ENCODE measurements at places on chromosomes 13 and 19. TPM values are rescaled to one million over a fixed set of nuclear protein-coding genes. Genes with fewer than 3 reads are reported as not detected.
A peak's percentile ranks its signal among the peaks of the same experiment; 100 is the strongest.

DNA sequence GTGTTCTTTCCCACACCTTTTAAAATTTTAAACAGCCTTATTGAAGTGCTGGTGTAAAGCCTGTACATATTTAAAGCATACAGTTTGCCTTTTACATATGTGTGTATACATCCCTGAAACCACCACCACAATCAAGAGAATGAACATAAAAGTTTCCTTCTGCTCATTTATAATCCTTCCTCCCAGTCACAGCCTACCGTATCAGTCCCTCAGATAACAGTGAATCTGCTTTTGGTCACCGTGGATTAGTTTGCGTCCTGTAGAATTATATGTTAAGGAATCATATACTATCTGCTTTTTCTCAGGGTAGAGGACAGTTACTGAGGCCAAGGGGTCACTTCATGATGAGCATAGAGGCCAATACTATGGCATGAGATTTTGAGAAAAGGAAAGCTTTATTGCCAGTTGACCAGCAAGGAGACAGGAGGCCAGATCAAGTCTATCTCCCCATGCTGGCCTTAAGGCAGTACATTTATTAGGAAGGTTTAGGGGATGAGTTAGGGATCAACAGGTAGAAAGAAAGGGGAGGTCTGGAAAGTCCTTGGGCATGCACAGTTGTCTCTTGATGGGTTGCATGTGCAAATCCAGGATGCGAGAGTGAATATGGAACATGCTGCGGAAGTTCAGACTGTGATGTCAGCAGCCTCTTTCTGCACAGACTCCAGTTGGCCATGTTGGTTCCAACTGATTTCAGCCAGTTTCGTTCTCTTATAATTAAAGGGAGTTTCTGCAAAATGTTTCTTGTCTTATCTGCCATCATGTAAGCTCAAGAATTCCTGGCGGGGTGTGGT, 36.3 kb upstream of the LSM14A start:
- H3K4me1 ChIP-seq: peaks cover 2% of the 10 kb centered on the region
- H3K4me3 ChIP-seq: peak overlapping the region; percentile 88
- no peak for DNase-seq
- no peak overlapping the region for H3K27ac ChIP-seq
- no peaks in the 10 kb centered on the region for H3K27me3 ChIP-seq

DNA sequence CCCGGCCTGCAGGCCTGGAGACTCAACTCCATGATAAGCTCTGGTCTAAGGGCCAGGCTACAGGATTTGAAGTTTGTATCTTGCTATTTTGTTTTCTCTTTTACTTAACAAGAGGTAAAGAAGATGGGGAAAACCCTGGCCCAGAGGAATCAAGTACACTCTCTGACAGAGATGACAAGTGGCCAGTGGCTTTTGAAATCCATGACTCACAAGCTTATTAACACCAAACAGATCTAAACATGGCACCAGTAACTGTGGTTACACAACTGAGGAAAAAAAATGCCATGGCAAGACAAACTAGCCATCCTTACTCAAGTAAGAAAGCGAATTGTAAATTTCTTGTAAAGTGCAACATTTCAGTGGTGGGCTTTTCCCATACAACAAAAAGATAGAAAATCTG, 72.6 kb upstream of the SERTM1 start:
- H3K27me3 ChIP-seq: no peaks in the 10 kb centered on the region
- no peak overlapping the region for H3K27ac ChIP-seq
- no peak for DNase-seq
- H3K36me3 ChIP-seq: no peaks in the 10 kb centered on the region
- H3K4me3 ChIP-seq: no peak overlapping the region
- H3K4me1 ChIP-seq: no peaks in the 10 kb centered on the region

GRCh38 chr13:64753233-64754000, 2476.7 kb downstream of the PCDH9 start:
- no peak overlapping the region for H3K4me3 ChIP-seq
- no peaks in the 10 kb centered on the region for H3K27me3 ChIP-seq
- H3K4me1 ChIP-seq: no peaks in the 10 kb centered on the region
- no peak overlapping the region for H3K27ac ChIP-seq
- DNase-seq: no peak

DNA sequence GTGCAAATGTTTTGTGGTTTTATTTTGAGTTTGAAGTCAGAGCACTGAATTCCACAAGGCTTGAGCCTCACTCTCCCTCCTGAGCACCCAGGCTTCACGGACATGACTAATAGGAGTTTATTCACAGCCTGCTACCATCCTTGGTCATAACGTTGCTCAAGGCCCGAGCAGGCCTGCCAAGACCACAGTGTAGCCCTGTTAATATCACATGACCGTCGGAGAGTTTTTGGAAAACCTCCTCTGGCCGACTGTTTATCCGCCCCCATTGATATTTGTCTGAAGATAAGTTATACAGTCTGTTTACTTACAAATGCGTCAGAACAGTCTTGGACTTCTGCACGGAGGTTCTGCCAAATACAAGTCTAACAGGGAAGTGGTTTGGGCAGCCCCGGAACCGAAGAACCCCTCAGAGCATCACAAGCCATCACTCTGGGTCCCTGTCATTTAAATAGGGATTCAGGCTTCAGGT, 89.9 kb downstream of the COL4A2 start:
- H3K27ac ChIP-seq: peak overlapping the region; percentile 98
- H3K4me3 ChIP-seq: peak overlapping the region; percentile 14
- no peaks in the 10 kb centered on the region for H3K27me3 ChIP-seq
- DNase-seq: no peak
- peaks cover 22% of the 10 kb centered on the region for H3K36me3 ChIP-seq

- H3K36me3 ChIP-seq: no peaks in the 10 kb centered on the region
- no peak for DNase-seq
- H3K27ac ChIP-seq: no peak overlapping the region
- H3K4me3 ChIP-seq: no peak overlapping the region
Measured at GRCh38 chr13:84076280-84076679, 194.0 kb upstream of the SLITRK1 start.

FFAR2 gene
- not detected for total RNA-seq

CKM gene
- total RNA-seq: not detected

PLK5 gene
- total RNA-seq: 0.54 TPM

HSD17B14 gene
- 29.1 TPM for total RNA-seq

PTPRH gene
- total RNA-seq: not detected

All from osteocyte (in vitro differentiated cells).